Stimulated activated CD8-positive, alpha-beta memory T cell treated with anti-CD3 and anti-CD28 coated beads, Interleukin-4, amount 100 ng/mL, for 1 hour (primary cell): ENCODE measurements at places on chromosomes 12 and 14.

- no peak for DNase-seq
These were observed 23.8 kb upstream of the STK38L start for GRCh38 chr12:27220055-27220987.

DNA sequence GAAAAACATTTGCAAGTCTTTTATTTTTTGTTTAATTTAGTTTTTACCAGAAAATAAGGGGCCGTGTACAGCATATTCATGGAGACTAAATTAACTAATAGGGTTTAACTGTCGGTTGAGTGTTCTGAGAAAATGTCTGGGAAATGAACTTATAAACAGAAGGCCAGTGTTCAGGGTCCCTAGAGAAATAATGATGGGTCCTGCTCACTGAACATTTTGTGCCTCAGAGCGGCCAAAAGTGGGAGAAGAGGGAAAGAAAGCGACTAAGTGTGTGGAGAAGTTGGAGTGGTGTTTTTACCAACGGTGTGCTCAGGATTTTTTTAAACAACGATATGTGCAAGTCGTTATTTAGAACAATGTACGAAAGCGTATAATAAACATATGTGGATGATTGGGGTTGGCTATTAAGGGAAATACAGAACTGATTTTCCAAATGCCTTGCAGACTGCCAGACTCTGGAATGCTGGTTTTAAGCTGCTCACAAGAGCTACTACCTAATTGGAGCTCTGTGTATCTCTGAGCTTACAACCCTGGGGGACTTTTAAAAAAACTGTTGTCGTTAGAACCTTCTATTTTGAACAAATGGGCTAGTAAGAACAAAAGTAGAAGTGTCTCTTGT, 166.7 kb downstream of the SLC38A4 start:
- no peak for DNase-seq

GRCh38 chr14:47223656-47224055, 451.7 kb downstream of the MDGA2 start:
- DNase-seq, result no peak

GRCh38 chr12:75646329-75647210, 135.2 kb upstream of the KRR1 start:
- DNase-seq, result no peak

- no peak for DNase-seq
These were observed 2.6 kb upstream of the PPP1R1A start for GRCh38 chr12:54590978-54591591.

DNA sequence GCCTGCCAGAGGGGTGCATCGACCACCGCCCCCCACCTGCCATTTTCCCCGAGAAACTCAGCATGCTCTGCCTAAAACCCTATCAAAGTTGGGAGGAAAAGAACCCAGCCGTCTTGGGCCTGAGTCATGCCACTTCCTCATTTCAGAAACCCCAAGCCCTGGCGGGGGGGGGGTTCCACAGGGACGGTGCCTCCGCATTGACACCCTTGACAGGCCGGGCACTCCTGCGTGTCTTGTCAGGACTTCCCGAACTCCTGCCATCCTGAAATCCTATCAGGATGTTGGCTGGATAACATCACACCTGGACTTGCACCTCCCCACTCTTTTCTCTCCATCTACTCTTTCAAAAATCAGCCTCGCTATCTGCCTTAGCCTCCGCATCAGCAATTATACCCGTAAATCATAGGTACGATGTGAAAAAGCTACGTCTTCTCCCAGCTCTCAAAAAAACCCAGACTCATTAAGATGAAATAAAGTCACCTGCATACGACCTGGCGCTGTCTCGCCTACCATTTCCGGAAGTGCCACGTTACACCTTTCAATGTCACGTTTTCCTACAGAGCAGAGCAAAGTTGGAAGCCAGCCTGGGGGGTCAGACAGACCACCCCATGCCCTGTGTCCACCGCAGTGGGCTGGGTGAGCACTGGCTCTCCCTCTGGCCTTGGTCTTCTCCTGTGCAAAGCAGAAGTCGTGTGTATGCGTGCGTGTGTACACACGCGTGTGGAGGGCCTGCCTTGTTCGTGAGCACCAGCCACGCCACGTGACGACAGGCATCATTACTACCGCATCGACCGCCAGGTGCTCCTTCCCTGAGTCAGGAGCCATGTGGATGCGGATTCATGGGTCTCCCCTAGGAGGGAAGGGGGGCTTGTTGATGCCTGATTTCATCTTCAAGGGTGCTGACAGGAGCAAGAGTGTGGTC, 96.7 kb downstream of the RFLNA start:
- no peak for DNase-seq

DNA sequence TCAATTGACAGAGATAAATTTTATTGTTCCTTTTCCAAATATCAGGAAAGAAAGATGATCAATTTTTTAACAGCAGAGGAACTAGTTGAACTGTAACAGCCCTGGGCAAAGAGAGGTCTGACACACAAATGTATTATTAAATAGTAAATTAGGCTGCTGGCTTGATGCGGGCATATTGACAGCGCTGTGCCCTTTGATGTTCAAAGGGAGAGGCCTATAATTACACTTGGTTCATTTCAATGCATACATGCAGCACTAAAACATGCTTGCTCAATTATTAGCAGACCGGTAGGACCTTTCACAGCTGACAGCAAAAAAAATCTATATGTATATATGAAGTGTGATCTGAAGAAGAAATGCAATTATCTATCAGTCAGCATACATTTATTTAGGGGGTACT, 219.8 kb downstream of the SLC2A13 start:
- DNase-seq, result no peak

DNA sequence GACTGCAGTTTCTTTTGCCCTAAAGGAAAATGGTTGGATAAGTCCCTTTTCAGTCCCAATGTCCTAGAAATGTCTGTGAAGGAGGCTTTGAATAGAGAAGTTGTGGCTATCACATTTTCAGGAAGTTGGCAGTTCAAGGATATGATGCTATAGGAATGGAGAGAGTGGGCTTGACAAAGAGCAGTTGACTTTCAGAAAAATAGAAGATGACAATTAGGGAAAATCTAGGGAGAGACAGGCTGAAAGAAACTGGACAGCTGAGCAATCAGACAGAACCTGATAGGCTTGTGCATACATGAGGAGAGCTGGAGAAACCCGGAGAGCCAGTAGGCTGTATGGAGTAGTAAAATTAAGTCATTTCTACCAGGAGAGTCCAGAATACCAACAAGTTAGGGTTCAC, 50.5 kb downstream of the LMNTD1 start:
- DNase-seq, result no peak

DNA sequence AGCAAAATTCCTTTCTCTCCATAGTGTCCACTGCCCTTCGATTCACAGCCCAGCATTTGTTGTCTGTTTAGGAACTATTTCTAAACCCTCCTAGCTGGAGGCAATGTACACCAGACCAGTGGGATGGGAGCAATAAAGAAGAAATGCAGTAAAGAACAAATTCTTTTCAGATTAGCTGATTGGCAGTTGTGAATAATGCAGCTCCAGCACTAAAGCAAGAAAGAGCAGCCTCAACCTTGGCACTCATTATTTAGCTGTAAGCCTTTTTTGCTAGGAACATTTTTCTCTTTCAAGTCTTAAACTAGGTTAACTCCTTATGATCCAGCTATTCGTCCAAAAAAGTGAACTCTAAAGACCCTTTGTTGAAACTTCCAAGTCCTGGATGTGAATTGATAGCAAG, 580.5 kb upstream of the STXBP6 start:
- no peak for DNase-seq

DNA sequence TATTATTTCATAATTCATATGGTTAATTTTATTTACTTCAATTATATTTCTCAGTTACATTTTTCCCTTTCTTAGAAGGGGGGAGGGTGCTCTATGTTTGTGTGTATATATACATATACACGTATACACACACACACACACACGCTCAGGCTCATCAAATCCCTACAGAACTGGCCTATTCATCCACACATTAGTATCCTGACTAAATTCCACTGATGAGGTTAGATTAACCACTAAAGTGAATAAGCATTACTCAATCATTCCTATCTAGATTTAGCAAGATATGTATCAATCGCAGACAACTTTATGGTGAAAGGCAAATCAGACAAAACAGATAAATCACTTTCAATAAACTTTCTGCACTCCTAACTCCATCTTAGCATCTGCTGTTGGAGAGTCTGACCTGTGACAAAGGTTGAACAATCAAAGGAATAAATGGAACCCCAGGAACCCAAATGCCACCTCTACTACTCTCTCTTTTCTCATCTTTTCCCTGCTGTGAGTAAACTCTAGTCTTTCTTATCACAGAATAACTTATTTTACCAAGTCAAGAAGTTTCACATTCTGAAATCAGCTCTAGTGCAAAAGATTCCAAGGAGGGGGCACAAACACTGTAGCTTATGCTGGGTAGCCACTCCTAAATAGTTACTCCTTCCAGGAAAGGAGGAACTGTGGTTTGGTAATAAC, 67.6 kb downstream of the RALGAPA1 start:
- no peak for DNase-seq

- DNase-seq, result no peak
These were observed 915.4 kb upstream of the FBXO33 start for GRCh38 chr14:40347675-40348074.

- DNase-seq, result no peak
These were observed 249.5 kb upstream of the CLEC14A start for GRCh38 chr14:38505221-38505972.

DNA sequence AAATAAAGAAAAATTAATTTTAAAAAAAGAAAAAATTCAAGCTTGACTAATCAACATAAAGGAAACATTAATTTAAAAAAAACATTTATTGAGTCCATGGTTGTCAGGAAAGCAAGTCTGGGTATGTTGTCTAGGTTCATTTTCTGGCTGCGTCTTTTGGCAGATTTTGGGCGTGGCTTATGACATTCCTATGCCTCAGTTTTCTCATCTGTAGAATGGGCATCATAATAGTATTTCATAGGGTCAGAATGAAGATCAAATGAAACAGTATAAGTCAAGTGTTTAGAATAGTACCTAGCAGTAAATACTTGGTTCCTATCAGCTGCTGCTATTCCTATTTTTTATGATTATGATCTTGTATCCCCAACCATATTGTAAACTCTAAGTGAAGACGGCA, 40.5 kb downstream of the MYO1H start:
- DNase-seq, result no peak

DNA sequence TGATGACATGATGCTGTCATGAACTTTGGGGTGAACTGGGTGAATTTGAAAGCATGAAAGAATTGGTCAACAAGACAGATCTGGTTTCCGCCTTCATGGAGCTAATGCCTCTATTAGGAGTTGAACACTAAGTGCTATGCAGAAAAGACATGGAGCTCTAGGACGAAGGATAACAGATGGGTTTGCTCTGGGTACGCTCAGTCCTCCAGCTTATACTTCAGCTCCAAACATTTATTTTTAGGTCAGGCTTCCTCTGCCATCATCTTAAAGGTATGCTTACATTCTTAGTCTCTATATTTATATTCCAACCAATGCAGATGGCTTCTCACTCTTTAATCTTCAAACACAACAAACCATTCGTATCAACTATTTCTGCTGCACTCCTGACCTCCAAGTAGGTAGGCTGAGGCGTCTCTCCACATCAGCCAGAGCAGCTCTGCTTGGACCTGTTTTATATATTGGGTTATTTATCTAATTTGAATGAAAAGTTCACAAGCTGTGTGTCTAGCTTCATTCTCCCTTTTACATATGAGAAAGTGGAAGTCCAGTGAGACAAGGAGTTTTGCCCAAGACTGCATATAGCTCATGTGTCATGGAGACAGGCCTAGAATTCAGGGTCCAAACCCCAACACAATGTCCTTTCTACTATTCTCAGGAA, 226.3 kb downstream of the SPTSSA start:
- no peak for DNase-seq

GRCh38 chr12:50508970-50509663, 4.3 kb downstream of the DIP2B start:
- DNase-seq, result no peak

DNA sequence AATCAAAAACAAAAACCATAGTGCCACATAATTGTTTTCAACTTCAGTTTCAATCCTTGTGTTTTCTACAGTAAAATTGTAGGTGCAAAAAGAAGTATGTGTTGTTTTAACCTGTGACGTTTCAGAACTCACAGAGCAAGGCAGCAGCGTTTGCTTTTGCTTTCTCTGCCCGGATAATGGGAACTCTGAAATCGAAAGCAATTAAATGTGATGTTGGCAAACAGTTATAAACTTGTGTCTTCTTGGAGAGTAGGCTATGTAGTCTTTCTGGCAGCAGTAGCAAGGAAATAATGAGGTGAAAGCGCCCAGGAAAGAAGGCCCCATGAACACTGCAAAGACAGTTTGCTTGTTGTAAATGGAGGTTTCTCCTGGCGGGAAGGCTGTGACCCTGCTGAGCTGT, 39.1 kb downstream of the FNTB start:
- DNase-seq, result no peak
